ENCODE measurements at places on chromosomes 6 and 20.
A peak's percentile ranks its signal among the peaks of the same experiment; 100 is the strongest.

DNA sequence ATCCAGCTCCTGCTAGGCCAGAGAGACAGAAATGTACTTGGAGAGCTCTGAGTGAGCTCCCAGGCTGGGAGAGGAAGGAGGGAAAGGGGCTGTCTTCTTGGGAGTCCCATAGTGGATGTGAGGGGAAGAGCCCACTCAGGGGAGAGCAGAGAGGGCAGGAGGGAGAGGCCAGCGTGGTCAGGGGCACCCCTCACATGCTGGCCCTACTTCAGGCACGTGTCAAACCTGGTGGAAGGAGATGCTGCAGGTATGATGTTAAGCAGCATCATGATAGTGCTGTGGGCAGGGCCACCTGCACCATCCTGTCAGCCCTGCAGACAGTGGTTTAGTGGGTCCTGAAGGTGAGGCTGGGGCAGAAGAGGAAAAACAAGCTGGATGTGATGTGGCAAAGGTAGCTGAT, 265.4 kb upstream of the RNF24 start:
- DNase-seq: no peak

GRCh38 chr6:94367316-94367715, 948.0 kb upstream of the EPHA7 start:
- no peak for DNase-seq

- no peak for DNase-seq
Measured at GRCh38 chr20:56465997-56466396, 2.4 kb upstream of the RTF2 start.

DNA sequence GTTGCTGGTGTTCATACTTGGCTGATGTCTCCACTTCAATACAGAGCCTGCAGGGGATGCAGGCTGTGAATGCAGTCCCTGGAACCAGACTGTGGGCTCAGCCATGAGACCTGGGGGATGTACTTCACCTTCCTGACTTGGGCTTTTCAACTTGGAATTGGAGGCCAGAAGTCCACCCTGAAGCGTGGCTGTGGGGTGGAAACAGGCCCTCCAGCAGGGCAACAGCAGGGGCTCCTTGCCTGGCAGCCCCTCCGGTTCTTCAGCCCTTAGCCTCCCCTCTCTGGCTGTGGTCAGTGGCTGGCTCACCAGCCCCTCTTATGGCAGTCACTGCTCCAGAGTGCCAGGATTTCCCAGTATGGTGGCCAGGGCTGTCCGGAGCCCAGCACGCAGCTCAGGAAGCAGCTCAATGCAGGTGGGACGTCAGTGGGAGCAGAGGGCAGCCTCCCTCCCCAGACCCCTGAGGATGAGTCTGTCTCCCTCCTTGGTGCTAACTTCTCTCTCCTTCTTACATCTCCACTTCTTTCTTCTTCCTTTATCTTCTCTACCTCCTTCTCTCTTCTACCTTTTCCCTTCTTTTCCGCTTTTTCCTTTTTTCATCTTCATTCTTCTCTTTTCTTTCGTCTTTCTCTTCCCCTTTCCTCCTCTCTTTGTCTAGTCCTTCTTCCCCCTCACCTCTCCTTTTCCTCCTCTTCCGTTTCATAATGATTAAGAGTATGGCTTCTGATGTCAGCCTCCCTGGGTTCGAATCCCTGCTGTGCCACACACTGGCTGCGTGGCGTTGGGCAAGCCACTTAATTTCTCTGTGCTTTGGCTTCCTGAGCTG, 45.3 kb downstream of the SLC52A3 start:
- DNase-seq: no peak

DNA sequence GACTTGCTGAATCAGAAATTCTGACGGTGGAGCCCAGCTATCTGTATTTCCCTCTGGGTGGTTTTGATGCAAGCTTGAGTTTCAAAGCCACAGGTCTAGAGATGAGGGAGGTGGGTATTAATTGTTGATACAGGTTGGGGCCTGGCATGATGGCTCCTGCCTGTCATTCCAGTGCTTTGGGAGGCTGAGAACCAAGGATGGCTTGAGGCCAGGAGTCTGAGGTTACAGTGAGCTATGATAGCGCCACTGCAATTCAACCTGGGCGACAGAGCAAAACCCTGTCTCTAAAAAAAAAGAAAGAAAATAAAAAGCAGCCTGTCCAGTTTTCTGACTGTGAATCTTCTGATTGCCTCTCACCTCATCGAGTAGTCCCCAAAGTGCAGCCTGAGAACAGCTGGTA, 184.8 kb upstream of the SASH1 start:
- no peak for DNase-seq

DNA sequence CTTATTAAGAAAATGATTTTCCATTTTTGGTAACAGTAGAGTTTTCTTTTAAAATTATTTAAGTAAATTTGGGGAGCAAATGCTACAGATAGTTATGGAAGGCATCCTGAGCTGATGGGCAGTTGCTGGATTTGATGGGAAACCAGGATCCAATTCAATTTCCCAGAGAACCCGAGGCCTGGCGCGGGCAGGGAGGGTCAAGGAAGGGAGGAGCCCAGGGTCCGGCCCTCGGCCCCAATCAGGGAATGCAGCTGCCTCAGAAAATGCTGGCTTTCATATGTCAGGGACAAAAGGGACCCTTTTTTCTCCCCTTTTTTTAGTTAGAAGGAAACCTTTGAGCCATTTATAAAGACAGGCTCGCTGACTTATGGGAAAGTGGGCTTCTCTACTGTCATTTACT, 42.1 kb downstream of the CTCFL start:
- DNase-seq: no peak

- DNase-seq: no peak
Measured at GRCh38 chr6:25343984-25344383, 64.8 kb downstream of the CARMIL1 start.

DNA sequence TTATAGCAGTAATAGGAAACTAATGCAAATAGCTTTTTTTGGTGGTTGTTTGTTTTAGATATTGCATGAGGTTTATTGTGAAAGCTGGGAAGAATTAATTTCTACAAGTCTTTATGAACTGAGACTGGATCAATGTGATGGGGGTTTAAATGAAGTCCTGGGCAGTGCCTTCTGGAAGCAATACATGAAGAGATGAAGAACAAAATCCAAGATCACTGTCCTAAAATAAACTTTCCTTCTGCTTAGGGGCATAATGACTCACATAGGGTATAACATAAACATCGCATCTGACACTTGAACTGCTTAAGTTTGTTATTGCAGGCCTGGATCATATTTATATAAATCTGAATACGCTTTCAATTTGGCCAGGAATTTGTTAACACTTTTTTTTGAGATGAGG, 20.9 kb upstream of the SHLD1 start:
- no peak for DNase-seq

DNA sequence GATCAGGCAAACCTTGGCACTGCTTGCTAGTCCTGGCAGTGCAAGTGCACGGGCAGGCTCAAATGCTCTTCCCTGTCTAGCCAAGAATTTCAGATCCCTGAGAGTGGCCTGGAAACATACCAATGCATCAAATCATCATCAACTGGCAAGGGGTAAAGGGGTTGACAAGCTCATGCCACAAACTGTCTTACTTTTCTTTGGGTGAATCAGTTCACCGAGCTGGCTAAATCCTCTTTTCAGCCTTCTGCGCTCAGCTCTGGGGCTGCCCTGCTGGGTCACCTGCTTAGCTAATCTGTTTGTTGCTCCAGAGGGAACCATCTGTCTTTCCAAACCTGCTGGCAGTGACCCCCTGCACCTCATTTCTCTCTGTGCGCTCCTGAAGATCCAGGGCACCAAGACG, 59.5 kb downstream of the LYRM4 start:
- no peak for DNase-seq

- DNase-seq: no peak
Measured at GRCh38 chr20:43248341-43248740, 58.6 kb upstream of the PTPRT start.

- DNase-seq: no peak
Measured at GRCh38 chr20:53943522-53944291, 126.7 kb downstream of the BCAS1 start.

DNA sequence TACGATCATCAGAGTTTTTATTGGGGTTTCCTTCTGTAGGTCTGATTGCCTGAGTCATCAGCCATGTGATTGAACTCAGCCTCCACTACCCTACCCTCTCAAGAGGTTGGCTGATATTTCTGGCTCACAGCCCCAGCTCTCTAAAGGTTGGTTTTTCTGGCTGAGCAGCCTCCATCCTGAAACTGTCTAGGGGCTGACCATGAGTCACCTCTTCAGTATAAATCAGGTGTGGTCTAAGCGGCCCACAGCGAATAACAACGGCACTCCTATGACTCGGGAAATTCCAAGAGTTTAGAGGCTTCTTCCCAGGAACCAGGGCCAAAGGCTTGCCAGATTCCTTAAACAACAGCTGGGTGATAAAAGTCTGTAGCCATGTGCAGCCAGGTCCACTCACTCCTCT, 115.5 kb downstream of the SOD2 start:
- peak; percentile 41 for DNase-seq

- no peak for DNase-seq
Measured at GRCh38 chr20:45985573-45985972, 13.6 kb upstream of the ZNF335 start.

DNA sequence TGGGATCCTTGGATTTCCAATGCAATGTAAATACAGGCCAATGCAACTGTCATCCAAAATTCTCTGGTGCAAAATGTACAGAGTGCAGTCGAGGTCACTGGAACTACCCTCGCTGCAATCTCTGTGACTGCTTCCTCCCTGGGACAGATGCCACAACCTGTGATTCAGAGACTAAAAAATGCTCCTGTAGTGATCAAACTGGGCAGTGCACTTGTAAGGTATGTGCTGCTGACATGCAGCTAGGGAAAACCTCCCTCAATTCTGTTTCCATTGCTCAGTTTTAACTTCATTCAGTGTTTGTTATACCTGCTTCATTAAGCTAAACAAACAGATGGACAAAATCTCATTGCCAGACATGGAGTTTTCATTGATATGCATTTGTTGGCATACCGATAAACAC, 397.1 kb downstream of the ARHGAP18 start:
- DNase-seq: no peak

- no peak for DNase-seq
Measured at GRCh38 chr20:38325905-38326304, 20.4 kb upstream of the LBP start.

GRCh38 chr6:166274163-166274562, 34.0 kb downstream of the PRR18 start:
- no peak for DNase-seq

DNA sequence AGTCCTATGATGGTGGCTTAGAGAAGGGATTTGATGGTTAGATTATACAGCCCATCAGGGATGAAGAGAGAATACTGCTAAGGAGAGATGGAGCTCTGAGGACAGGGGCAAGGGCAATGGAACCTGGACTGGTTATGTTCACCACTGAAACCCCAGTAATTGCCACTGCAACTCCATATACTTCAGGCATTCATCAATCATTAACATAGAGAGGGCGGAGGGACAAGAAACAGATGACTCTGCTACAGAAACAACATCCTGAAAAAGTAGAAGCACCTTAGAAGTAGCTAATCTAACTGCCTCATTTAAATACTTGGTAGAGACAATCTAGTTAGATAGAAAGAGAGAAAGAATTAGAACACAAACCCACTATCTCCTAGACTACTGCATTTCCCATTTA, 89.8 kb downstream of the MDN1 start:
- DNase-seq: no peak

GRCh38 chr6:25907475-25908014, 22.9 kb downstream of the SLC17A2 start:
- DNase-seq: no peak

GRCh38 chr6:15331143-15331542, 85.3 kb downstream of the JARID2 start:
- DNase-seq: no peak

- no peak for DNase-seq
Measured at GRCh38 chr6:100886076-100886475, 4.9 kb upstream of the ASCC3 start.

DNA sequence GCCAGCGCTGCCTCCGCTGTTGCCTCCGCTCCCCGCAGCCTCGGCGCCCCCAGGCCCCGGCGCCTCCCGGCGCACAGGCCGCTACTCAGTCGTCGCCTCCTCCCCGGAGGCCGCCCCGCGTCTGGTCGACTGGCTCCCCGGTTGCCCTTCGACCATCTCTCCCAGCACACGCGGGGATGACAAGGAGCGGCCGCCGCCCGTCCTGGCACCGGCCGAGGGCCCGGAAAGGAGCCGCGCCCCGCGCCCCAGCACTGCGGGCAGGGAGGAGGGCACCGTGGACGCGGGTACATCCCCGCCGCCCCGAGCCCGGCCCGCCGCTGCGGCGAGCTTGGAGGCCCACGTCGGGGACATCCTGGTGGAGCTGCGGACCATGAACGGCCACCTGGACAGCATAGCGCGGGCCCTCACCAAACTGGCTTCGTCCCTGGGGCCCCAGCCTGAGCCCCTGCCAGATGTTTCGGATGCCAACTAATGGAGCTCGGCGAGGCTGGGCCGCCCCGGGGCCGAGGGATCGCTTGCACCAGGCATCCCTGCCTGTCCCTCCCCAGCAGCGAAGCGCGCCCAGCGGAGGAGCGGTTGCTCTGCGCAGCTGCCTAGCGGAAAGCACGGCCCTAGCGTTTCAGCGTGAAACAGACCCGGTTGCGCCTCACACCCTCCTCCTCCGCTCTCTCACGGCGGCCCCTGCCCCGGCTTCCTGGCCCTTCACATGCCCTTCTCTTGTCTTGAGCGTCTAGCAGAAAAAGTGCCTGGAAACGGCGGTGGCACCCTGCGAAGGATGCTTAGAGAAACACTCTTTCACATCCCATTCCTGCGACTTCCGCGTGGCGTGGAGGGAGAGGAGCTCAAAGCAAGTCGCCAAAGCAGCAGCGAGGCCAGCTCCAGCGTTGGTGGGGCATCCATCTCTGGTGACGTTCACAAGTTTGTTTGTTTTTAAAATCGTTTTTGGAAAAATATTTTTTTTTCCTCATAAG, 285.8 kb upstream of the SUPT3H start:
- no peak for DNase-seq

GRCh38 chr6:36574679-36575078, 19.5 kb upstream of the SRSF3 start:
- DNase-seq: no peak

DNA sequence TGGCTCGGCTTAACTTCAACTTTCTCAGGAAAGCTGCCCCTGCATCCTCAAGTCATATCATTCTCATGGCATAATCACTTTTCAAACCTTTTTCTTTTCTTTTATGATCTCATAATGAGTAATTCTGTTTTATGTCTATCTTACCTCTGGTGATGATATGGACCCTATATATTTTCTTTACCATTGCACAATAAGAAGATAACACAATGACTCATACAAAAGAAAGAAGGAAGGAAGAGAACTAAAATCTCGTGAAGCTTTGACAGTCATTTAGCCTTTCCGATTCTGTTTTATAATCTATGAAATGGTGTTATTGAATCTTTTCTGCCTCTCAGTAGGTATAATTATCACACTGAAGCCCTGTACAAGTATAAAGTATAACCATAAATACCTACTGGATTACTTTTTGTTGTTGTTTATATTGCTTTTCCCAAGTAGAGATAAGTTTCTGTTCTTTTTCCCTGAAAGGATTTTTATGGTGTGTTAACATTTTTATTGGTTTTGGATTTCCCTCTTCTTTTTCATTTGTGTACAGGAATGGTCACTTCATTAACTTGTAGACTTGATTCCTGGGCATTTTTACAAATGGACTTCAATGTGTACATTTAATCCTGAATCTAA, 300.9 kb downstream of the LAMA2 start:
- DNase-seq: no peak

GRCh38 chr6:47034926-47035325, 7.2 kb downstream of the ADGRF1 start:
- DNase-seq: peak; percentile 62

GRCh38 chr6:41286544-41287346, at the start of gene TREM1:
Gene TREM1, minus strand, starts transcription at chr6:41286682. Its CDS starts 27 bp downstream, at chr6:41286655.
- peak; percentile 0 for DNase-seq

GRCh38 chr6:1572892-1573291, 36.8 kb upstream of the FOXC1 start:
- no peak for DNase-seq

All from COLO829 (cell line).